GM10248 (cell line): ENCODE measurements at places on chromosomes 13 and 19.

- no peak for DNase-seq
Measured at GRCh38 chr13:50707628-50708027, 135.9 kb downstream of the DLEU7 start.

DNA sequence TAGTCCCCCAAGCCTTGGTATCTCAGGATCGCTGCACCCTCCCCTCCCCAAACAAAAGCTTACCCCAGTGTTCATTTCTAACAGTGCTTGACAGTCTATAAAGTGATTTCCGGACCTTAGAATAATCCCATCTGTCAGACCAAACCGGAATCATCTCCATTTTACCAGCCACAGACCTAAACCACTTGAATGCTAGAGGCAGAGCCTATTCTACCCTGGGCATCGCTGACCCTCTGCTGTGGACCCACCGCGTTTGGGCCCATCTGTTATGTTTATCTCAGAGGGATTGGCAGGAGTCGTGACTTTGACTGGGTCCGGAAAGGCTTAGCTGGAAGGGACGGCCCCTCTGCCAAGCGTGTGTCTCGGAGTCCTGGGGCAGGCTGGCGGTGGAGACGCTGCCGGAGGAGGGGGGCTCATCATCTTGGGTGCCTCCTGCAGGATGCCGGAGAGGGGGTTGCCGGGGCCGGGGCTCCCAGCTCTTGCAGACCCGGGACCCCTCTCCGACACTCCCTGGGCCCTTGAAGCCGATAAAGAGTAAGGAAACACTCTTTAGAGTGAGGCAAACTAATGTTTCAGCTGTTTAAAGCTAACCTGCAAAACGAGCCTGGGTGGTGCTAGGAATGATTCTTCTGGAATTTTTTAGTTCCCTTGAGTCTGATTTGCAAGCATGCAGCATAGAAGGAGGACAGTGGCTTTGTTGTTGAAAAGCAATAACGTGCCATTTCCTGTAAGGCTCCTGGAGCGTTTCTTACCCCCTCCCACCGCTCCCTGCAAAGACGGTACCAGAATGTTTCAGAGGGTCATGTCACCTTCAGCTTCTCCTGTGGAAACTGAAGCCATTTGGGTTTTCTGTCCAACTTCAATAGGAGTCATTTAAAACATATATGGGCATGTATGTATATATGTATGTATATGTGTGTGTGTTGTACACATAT is 1.3 kb downstream of the SLC25A42 start:
- DNase-seq = peak; percentile 49

DNA sequence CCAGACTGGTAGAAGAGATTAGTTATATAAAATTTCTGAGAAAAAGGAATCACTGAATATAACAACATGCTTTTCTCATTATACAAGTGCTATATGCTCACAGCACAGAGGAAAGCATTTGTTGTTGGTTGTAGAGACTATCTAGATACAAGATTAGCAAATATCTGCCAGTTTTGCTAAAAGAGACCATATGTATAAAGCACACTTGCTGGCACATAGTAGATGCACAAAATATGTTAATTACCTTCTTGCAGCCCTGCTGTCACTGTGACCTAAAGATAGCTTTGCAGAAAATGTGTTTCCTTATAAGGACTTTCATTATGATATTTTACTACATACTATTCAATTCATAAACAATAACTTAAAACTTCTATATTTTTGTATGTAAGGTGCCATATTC is 755.1 kb downstream of the PCDH9 start:
- no peak for DNase-seq

- no peak for DNase-seq
Measured at GRCh38 chr19:3340340-3340739, 26.0 kb upstream of the NFIC start.

DNA sequence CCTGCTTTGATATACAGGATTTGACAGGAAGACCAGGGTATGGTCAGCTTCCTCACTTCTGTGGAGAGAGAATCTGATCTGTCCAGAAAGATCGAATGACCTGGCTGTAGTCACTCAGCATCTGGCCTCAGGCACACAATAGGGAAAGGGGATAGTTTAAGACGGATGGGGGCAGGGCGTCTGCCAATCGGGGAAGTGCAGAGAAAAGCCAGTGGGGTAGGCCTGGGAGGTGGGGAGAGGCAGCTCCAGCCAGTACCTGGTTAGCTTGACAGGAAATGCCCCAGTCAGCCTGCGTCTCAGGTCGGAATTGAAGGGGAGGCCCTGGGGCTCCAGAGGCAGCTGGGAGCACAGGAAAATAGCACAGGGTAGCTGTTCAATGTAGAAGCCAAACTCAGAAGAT is 12.4 kb downstream of the ZNF444 start:
- no peak for DNase-seq

GRCh38 chr13:79679334-79679733 is 198.4 kb downstream of the NDFIP2 start:
- peak; percentile 12 for DNase-seq

DNA sequence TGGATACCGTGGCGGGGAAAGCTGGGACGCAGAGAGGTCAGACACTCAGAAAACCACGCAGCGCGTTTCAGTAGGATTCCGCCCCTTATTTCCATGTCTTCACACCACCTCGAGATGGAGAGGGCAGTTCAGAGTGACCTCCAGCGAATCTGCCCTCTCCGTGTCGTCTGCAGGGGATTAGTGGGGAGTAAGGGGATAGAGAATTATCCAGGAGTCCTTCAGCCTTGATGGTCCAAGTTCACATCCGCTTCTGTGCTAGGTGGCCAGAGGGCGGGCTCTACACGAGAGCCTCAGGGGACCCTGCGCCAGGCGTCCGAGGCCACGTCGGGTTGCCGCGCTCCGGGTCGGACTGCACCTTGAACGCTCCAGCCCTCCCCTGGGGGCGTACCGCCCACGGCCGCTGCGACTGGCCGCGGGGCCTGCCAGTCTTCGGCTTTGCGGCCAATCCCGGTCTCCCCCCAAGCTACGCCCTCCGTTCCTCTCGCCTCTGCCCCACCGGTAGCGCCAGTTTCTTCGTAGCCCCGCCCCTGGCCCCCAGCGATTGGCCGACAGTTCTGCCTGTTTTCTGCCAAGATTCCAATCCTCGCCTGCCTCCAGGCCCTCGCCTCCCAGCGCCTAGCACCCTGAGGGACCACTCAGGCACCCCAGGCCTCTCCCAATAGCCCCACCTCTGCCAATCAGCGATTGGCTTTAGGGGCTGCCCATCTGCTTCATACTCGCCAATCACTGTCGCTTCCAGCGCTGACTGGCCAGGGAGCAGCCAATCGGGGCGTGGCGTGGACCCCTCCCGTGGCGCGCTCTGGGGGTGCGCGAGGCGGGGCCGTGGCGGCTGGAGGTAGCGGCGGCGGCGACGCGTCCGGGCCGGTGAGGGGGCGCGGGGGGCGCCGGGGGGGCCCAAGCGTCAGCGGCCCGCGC is at the start of gene SLC25A42:
TSS of gene SLC25A42 (plus strand) at position 812 of the 915 bp plus-strand sequence. CDS start 32,131 bp downstream, outside the sequence.
- DNase-seq = peak; percentile 100

DNA sequence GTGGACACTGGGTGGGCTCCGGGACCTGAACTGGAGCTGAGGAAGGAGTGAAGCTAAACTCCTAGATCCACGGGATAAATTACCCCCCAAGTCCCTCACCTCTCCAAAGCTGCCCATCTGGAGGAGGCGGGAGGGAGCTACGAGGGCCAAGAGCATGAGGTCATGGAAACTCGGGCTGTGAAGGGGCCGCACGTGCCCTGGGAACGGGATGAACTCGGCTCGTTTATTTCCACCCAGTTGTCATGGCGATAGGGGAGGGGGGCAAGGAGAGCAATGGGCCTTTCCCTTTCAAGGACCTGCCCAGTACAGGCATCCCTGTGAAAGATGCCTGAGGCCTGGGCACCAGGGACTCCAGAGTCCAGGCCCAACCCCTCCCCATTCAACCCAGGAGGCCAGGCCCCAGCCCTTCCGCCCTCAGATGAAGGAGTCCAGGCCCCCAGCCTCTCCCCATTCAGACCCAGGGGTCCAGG is 3.8 kb downstream of the PPP1R12C start:
- no peak for DNase-seq
